Stimulated activated effector memory CD8-positive, alpha-beta T cell treated with anti-CD3 and anti-CD28 coated beads, Interleukin-12 subunit alpha, Interleukin-12 subunit beta, amount 100 ng/mL, for 72 hours (primary cell): ENCODE measurements at places on chromosomes 1 and 21.

DNA sequence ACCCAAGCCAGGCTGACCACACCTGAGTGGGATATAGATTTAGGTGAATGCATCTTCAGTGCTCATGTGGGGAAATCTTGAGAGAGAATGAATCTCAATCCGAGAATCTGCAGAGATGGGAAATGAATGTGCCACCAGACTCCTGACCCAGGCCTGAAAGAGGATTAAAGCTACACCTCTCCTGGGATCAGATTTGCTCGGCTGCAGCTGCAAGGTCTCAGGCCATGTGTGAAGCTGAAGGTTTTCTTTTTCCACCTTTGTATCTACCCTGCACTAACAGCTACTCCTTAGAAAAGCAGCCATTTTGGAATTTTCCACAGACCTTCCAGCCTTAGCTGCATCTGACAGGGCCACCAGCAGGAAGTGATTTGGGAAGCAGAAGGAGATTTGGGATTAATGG is 18.3 kb downstream of the GPR3 start:
- no peak for DNase-seq

- DNase-seq = no peak
These were observed 44.6 kb downstream of the HMGB4 start for GRCh38 chr1:33908324-33908956.

DNA sequence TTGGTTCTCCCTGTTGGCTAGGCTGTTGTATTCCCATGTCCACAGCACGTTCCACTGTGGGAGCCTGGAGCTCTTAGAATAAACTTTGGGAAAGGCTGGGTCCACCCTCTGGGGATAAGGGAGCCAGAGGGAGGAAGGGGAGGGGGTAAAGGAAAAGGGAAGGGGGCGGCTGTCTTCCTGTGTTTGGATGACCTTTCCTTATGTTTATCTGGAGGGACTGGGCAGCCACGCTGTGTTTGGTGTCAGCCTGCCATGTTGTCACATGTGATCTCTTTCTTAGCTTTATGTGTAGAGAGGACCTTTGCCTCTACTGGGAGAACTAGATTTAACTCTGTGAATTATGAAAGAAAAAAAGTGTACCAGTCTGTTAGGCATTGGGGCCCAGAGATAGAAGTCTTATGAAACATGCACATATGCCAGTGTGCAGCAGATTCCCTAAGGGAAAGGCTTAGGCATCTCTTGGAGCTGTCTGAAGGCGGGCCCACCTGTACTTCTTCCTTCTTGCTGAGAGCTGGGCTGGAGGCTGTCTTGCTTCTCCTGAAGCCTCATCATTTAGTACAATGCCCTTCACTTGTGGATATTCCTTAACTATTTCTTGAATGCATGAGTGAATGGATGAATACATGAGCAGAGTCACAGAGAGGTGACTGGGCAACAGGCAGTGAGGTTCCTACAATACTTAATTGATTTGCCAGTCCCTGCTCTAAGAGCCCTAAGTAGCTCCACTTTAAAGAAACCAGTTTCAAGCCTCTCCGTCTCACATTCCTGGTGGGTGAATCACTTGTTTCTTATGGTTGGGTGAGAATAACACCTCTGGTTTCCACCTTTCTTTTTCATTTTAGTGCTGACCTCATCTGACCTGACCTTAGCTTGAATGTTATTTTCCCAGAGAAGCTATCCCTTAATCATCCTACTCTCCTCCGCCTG is 62.5 kb upstream of the ARHGAP29 start:
- DNase-seq = no peak

DNA sequence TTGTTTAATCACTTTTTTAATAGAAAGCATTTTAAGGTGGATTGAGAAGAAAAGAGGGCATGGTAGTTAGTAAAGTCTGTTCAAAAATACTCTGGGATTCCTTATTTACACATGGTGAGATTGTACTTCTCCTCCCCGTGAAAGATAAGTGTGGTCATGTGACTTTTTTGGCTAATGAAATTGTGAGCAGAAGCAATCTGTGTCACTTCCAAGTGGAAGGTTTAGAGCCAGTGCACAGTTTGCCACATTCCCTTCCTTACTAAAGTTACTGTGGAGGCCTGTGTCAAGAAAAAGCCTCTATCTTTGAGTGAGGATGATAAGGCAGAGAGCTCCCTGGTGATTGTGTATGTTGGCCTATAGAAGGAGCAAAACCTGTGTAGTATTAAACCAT is 471.3 kb downstream of the OMA1 start:
- DNase-seq = no peak

- DNase-seq = no peak
These were observed 6.7 kb downstream of the GADD45A start for GRCh38 chr1:67691712-67692111.

DNA sequence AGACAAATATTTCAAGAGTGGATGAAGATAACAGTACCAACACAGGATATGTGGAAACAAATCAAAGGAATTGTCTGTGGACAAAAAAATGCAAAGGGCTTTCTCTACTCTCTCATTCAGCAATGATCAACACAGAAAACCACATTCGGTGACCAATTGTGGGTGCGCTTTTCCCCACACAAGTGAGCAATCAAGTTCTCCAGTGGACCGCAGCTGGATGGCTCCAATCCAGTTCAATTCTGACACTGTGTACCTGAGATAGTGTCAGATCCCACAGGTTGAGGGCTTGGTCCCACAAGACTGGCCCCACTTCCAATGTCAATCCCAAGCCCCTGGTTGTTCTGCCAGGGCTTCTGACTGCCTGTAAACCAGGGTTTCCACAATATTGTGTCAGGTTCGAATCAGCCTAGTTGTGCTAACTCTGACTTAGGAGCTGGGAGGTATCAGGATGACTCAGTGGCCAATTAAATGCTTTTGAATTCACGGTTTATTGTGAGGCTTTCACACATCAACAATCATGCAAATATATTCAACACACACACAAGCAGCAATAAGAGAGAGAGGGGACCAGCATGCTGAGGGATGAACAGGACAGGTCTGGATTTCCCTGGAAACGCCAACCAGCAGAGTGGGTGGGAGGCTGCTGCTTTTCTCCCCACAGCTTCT is 87.0 kb upstream of the BTG3 start:
- DNase-seq = no peak

GRCh38 chr21:46603228-46603627 is 1.7 kb downstream of the S100B start:
- no peak for DNase-seq
